HFF-Myc (cell line): ENCODE measurements at places on chromosomes 16 and 17.
A peak's percentile ranks its signal among the peaks of the same experiment; 100 is the strongest.

DNA sequence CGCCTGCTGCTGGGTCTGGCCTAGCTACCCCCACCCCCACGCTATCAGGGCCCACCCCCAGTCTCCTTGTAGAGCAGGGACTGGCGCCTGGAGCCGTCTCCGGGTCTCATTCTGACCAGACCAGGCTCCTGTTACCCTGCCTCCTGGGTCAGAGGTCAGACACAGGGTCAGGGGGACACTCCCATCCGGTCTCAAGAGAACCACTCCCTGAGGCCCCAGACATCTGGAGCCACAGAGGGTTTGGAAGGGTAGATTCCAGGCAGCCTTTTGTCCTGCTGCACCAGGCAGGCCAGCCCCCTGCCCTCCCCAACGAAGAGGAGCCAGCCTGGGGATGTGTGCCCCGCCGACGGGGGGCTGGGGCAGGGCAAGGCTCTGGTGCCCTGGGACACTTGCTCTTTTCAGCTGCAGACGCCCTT lies 944 bp upstream of the WFIKKN1 start:
- no peak for DNase-seq

DNA sequence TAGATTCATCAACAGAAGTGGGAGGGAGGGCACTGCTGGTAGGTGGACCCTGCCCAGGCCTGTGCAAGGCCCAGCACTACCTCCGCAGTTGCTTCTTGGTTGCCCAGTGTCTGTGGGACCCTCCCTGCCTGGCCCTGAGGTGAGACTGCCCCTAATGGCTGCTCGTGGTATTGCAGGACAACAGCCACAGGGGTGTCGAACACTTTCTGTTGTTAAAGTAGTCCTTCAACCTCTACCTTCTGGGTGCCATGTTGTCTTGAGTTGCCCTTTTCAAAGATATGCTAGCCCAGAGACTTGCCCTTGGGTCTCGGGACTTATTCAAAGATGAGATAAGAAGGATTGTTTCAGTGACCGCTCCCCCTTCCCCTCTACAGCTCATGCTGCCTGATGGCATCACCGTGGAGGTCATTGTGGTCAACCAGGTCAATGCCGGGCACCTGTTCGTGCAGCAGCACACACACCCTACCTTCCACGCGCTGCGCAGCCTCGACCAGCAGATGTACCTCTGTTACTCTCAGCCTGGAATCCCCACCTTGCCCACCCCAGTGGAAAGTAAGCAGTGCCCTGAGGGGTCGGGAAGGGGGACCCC lies 29.1 kb downstream of the AKAP1 start:
- DNase-seq: no peak

GRCh38 chr17:35129154-35129972 lies 7.9 kb downstream of the FNDC8 start:
- no peak for DNase-seq

- DNase-seq: no peak
Measured at GRCh38 chr16:55217392-55217791, 106.6 kb upstream of the IRX6 start.

DNA sequence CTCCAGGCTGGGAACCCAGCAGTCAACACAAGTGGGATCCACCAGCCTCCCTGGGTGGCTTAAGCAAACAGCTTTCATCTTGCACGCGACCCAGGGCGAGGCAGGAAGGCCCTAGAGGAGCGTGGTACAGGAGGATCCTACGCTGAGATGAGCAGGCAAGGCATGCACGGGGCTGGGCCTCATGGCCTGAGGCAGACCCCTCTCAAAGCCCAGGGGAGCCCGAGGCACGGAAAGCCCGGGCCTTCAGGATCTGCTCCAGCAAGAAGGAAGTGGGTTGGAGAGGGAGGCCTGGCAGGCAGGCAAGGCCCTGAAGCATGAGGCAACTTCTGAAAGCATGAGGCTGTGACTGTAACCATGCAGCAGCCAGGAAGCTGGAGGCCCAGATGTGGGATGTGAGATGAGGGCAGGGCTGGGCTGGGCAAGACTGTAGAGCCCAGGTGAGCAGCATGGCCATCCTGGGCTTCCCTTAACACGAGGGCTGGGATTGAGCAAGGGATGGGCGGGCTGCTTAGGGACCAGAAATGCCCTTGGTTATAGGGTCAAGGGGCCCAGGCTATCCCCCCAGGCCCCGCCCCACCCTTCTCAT lies 338.7 kb downstream of the C16orf95 start:
- DNase-seq: no peak

- DNase-seq: no peak
Measured at GRCh38 chr16:76343769-76344168, 66.6 kb downstream of the CNTNAP4 start.

GRCh38 chr16:82891918-82892317 lies 265.1 kb downstream of the CDH13 start:
- DNase-seq: no peak

- no peak for DNase-seq
Measured at GRCh38 chr16:48384520-48385252, 527 bp downstream of the SIAH1 start.

GRCh38 chr16:1450218-1450617 lies 5.9 kb upstream of the CCDC154 start:
- DNase-seq: no peak

DNA sequence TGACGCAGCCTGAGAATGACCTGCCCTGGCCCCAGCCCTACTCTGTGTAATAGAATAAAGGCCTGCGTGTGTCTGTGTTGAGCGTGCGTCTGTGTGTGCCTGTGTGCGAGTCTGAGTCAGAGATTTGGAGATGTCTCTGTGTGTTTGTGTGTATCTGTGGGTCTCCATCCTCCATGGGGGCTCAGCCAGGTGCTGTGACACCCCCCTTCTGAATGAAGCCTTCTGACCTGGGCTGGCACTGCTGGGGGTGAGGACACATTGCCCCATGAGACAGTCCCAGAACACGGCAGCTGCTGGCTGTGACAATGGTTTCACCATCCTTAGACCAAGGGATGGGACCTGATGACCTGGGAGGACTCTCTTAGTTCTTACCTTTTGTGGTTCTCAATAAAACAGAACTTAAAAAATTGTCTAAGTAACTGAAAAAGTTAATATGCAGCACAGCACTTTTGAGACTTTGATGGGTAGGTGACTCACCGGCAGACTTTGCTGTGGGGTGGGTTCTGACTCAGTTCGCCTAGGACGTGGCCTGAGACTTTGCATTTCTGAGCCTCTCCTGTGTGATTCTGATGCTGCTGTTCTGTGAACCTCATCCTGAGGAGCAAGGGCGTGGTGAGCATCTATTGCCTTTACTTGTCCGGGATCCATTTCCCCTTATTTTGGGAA lies 5.7 kb downstream of the LAT start:
- no peak for DNase-seq

- no peak for DNase-seq
Measured at GRCh38 chr17:71631483-71631882, 489.3 kb upstream of the SOX9 start.

DNA sequence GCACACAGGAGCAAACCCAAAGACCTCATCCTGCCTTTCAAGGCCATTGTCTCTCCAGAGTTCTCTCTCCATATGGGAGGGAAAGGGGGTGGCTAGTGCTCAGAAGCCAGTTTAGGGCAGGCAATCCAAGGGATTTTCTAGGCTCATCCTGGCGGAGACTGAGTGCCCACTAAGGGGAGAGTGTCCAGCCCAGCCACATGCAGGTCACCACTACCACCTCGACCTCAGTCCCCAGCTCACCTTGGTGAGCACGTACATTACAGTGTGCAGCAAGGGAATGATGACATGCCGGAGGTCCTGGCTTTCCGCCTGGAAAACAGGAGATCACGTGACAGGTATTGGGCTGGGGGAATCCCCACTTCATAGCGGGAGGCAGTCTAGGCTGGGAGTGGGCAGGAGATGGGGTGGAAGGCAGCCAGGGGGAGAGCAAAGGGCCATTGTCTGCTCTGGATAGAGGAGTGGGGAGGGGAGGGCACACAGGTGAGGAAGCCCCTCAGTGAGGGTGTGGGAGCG lies 29.9 kb downstream of the PIK3R6 start:
- no peak for DNase-seq

GRCh38 chr17:79655672-79656290 lies 44.9 kb upstream of the RBFOX3 start:
- no peak for DNase-seq

- no peak for DNase-seq
Measured at GRCh38 chr16:86353148-86353547, 157.2 kb upstream of the FOXF1 start.

- no peak for DNase-seq
Measured at GRCh38 chr17:13917634-13918033, 151.7 kb upstream of the COX10 start.

DNA sequence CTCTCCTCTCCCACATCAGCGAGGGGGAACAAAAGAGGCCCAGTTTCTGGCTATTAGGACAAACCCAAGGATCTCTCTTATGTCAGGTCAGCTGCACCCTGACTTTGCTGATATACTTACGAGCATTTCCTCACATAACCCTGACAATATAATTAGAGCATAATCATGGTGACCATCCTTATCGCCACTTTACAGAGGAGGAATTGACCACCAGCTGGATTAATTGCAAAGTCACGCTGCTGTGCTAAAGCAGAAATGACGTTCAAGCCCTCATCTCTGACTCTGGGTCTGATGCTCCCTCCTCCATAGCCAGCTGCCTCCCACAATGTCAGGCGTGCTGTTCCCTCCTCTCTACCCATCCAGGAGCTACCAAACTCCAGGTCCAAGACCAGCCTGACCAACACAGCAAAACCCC lies 42.6 kb downstream of the TRARG1 start:
- DNase-seq: no peak

- no peak for DNase-seq
Measured at GRCh38 chr17:5672815-5673430, 88.6 kb upstream of the NLRP1 start.

GRCh38 chr16:30491744-30492308 lies 19.3 kb downstream of the ITGAL start:
- peak; percentile 82 for DNase-seq

- no peak for DNase-seq
Measured at GRCh38 chr16:8905168-8905762, 23.1 kb downstream of the LITAFD start.

GRCh38 chr16:19113577-19114358 lies at the start of gene ITPRIPL2:
ITPRIPL2 (plus strand) TSS chr16:19113964; CDS start chr16:19114462, 498 bp downstream.
- DNase-seq: peak; percentile 65

GRCh38 chr16:17063201-17064139 lies 407.3 kb downstream of the XYLT1 start:
- DNase-seq: no peak

DNA sequence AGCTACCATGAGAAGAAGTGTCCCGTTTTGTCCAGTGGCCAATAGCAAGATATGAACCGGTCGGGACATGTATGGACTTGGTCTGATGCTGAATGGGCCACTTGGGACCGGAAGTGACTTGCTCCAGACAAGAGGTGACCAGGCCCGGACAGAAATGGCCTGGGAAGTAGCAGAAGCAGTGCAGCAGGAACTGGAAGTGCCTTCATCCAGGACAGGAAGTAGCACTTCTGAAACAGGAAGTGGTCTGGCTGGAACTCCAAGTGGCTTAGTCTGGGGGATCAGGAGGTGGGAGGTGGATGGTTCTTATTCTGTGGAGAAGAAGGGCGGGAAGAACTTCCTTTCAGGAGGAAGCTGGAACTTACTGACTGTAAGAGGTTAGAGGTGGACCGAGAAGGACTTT lies 5.3 kb downstream of the EFNB3 start:
- DNase-seq: no peak

- no peak for DNase-seq
Measured at GRCh38 chr17:49970498-49970897, 1.5 kb downstream of the DLX4 start.

DNA sequence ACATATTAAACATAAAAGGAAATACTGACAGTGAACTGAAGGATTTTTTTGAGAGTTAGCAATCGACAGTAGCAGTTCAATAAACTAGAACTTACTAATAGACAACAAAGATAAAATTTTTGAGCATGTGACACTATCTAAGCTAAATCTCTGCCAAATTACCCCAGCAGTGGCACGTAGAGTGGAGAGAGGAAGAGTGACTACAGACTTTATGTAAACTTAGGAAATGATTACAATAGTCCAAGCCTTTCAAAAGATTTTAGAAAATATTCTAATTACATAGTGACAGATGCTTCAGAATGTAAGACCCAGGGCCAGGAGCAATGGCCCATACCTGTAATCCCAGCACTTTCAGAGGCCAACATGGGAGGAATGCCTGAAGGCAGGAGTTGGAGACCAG lies 52.4 kb downstream of the CFDP1 start:
- no peak for DNase-seq

- no peak for DNase-seq
Measured at GRCh38 chr17:40738553-40738952, 16.6 kb downstream of the KRT25 start.

GRCh38 chr16:381012-381788 lies 578 bp downstream of the PGAP6 start:
- DNase-seq: no peak

- no peak for DNase-seq
Measured at GRCh38 chr17:58648236-58648635, 43.6 kb downstream of the TEX14 start.

DNA sequence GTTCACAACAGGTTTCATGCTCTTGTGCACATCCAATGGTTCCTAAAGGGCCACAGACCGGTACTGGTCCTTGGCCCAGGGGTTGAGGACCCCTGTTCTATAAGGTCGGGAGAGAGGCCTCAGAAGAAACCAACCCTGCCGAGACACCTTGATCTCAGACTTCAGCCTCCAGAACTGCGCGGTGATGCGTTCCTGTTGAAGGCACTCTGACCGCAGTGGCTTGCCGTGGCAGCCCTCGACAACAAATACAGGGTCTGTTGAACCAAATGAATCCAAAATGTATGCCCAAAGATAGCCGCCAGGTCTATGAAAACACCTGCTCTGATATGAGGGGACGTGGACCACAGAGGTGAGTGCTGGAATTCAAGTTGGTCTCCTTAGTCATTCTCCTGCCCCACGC lies 389.8 kb downstream of the SEC14L1 start:
- no peak for DNase-seq
